ENCODE measurements at places on chromosomes 1 and 21. TPM values are rescaled to one million over a fixed set of nuclear protein-coding genes. Genes with fewer than 3 reads are reported as not detected.

GPX7 gene
- total RNA-seq: not detected

CRNN gene
- total RNA-seq: not detected

DNA sequence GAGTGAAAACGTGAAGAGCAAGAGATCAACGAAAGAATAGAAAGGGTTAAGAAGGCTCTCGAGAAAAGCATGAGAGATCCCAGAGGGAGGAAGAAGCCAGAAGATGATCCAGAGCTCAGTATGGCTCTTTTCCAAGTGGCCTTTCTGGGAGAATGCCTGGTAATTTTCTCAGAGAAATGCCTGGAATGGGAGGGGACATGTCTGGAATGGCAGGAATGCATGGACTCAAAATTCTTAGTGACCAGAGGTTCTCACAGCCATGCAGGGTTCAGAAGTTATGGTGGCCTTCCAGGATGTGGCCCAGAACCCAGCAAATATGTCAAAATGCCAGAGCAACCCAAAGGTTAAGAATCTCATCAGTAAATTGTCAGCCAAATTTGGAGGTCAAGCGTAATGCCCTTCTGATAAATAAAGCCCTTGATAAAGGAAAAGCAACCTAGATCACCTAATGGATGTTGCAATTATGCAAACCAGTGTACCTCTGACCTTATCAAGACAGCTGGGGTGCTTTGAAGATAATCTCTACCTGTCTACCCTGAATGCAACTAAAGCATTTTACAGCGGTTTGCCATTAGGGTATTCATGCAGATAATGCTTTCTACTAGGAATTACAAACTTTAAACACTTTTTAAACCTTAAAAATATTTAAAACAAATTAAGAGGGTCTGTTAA, 53.1 kb downstream of the NBPF6 start:
- DNase-seq: peak; percentile 7

- no peak for DNase-seq
These were observed 75.0 kb downstream of the CEP350 start for GRCh38 chr1:180029524-180030135.

DNA sequence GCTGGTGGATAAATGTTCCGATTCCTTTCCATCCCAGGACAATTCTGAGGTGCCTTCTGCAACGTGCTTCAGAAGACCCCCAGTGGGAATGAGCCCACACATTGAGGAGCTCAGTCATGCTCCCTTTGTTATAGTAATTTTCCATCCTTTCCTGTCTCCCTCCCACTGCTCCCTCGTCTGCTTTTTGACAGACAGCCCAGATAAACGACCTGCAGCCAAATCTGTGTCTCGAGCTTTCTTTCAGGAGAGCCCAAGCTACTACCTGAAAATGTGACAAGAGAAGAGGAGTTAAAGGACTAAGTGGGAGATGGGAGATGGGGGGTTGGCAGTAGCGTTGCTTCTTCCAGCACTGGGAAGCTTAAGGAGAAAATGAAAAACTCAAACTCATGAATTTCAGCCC, 65.9 kb upstream of the LRRN2 start:
- DNase-seq: peak; percentile 43

DNA sequence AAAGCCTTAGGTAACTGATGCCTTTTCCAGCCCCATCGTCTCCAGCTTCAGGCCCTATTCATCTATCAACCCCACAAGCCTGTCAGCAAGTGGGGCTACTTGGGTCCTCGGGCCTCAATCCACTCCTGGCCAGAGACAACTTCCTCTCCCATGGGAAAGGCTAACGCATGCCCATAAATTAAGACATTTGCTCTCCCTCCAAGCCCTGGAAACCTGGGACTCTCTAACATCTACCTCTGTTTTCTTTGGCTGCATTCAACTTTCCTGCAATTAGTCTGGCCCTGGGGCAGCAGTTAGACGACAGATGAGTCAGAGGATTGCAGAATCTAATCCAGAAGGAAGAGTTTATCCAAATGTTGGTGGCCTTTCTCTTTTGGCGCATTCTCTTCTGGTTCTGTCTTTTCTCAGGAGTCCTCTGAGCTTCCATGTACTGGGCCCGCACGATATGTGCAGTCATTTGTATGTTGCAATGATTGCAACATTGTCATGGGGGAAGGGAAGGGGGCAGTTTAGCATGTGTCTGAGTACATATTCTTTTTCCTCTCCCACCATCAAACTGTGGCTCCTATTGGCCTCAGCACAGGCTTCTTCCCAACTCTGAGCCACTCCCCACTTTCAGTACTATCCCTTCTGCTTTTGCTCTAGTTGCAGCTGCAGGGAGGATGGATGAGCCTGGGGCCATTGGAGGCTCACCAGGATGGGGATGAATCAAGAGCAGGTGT, 54.4 kb downstream of the NAV1 start:
- DNase-seq: no peak

DNA sequence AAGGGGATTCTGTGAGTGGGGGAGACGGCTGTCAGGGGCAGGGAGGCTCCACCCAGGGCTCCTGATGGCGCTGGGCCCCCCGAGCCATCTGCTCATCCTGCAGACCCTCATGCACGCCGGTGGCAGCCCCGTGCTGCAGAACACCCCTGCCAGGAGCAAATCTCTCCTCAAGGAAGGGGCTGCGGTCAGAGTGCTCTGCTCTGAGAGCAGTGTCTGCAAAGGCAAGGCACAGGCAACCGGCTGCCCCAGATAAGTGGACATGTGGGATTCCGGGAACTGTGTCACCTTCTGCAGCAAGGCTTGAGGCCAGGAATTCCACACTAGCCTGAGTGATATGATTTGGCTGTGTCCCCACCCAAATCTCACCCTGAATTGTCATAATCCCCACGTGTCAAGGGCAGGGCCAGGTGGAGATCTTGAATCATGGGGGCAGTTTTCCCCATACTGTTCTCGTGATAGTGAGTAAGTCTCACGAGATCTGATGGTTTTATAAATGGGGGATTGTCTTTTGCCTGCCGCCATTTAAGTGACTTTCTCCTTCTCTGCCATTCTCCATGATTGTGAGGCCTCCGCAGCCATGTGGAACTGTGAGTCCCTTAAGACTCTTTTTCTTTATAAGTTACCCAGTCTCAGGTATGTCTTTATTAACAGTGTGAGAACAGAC, 101.0 kb downstream of the PDE9A start:
- DNase-seq: peak; percentile 88

DNA sequence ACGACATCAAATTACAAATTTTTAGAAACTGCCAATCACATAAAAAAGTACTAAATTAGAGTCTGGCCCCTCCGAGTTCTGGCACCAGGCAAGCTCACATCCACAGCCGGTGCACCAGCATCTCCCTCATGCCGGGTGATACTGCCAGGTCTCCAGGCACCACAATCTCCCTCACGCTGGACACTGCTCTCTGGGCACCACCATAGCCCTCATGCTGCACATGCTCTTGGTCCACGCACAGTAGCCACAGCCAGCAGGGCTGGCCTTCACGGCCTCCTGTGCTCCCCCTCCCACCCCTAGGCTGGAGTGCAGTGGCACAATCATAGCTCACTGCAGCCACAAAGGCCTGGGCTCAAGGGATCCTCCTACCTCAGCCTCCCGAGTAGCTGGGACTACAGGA, 65.5 kb downstream of the AKT3 start:
- no peak for DNase-seq

DNA sequence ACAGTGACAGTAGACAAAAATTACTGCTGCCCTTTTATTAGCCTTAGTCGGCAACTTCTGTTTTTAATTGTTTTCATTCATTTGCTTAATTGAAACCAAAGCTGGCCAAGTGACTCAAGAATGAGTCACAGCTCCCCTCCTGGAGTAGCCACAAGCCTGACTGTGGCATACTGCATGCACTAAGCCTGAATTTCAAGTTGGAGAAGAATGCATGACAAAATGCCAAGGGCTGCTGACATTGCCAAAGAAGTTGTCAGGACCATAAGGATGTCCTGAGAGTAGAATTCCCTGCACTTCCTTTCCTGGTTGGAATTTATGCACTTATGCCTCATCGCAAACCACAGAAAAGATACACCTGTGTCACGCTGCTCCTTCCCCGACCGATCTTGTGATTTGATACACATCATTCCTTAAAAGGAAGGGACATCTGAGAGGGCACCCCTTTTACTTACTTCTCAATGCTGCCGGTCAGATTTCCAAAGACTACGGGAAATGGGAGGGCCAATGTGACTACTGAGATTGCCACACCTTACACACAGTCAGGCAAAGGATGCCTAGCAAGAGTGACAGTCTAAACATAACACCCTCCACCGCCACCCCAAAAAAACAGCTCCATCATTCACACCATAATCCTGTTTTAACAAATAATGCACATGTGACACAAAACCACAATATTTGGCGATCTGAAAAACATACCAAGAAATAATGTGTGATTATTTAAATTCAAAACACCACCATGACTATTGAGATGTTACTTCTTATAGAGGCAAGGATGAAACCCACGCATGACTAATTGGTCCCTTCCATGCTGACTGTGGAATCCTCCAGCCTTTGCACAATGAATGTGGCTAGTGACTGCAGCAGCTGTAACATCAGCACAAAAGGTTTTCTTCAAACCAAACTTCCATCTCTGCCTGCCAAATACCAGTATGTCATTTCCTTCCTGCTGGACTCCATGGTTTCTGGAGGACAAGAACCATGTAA, 28.2 kb downstream of the VAV3 start:
- peak; percentile 29 for DNase-seq
